ENCODE measurements at places on chromosomes 7 and 10.
A peak's percentile ranks its signal among the peaks of the same experiment; 100 is the strongest.

DNA sequence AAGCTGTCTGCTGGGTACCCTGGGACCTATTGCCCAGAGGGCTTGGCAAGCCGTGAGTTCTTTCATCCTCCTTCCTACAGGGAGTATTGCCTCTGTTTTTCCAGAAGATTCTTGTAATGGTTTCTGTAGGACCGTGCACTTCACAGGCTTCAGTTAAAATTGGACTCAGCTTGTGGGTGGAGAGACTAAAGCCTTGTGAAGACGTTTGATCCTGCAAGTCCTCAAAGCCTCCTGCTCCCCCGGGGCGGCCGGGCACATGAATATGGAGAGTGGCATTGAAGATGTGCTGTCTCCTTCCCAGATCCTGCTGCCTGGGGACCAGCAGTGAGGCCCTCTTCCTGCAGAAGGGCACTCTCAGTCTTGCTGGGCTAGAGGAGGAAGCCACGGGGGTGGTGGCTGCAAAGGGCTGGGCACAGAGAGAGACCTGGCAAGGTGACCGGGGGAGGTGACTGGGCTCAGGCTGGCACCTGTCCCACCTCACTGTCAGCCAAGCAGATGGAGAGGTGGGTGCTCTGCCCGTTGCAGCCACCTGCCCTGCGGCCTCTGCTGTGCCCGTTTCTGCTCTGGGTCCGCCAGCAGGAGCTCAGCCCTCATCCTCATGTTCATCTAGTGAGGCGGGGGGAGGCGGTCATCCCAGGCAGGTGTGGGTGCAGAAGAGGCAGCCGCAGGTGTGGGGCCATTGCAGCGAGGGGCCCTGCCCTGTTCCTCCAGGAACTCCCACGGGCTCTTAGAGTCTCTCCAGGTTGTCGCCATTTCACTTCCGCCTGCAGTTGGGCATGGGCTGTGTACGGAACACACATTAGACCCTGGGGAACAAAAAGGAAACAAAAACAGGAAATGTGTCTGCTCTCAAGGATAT, 55.7 kb downstream of the TMEM209 start:
- DNase-seq = no peak

DNA sequence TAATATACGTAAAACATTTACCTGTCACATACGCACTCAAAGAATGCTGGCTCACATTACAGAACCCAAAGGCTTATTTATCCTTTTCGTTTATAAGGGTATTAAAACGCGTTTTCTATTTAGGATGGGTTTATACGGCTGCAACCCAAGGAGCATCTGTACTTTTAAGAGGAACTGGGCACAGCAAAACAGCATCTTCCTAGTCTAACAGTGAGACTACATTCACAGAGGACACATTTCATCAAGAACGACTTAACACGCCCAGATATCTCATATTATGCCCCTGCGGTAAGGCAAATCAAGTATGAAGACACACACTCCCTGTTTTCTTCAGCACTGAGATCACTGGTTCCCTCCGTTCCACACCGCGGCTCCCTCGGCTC, 533 bp upstream of the DMTF1 start:
- DNase-seq = no peak

DNA sequence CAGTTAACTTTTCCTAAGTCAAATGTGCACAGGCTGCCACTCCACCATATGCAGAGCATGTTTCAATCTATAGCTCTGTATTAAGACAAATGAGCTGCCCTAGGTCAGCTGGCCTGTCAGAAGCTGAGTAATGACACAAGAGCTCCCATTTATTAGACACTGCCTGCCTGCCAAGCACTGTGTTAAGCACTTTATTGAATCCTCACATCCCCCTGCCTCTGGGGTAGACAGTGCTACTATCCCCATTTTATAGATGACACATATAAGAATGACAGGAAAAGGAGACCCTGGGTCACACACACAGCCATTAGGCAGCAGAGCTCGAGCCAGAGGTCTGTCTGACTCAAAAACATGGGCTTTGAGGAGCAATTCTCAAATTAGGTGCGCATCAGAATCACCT, 179.8 kb upstream of the PDE1C start:
- peak; percentile 97 for DNase-seq

DNA sequence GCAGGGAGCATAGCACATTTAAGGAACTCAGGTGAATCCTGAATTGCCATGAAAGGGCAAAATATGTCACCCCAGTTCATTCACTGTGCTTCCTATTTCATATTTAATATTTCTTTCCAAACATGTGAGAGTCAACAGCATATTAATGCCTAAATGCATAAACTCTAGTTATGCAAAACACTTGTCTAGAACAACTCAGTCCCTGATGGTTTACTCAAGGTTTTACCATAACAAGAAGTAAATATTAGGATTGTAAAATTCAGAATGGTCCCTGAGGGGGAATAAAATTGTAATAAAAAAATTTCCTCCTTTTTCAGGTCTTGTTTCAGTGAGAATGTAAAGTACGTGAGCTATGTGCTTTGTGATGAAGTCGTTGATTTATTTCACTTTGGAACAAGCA, 51.7 kb upstream of the SEPHS1 start:
- no peak for DNase-seq

DNA sequence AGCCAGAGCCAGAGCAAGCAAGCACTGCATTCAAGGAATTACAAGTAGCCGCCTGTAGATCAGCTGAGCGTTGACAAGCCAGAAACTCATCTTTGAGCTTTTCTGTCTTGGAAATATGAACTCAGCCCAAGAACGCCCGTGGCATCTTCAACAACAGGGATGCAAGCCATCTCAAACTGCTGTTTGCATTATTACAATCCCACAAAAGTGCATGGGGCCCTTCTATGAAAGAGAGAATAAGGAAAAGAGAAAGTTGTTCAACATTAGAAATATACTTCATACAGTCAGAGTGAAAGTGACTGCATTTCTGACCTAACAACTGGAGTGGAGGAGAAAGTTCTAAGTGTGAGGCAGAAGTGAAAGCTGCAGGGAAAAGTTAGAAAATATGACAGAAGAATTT, 6.5 kb downstream of the SGCE start:
- no peak for DNase-seq

GRCh38 chr7:92967238-92967637, 130.9 kb upstream of the CDK6 start:
- no peak for DNase-seq

- DNase-seq = no peak
Observed at GRCh38 chr10:14131261-14131960, 199.3 kb downstream of the FRMD4A start.

DNA sequence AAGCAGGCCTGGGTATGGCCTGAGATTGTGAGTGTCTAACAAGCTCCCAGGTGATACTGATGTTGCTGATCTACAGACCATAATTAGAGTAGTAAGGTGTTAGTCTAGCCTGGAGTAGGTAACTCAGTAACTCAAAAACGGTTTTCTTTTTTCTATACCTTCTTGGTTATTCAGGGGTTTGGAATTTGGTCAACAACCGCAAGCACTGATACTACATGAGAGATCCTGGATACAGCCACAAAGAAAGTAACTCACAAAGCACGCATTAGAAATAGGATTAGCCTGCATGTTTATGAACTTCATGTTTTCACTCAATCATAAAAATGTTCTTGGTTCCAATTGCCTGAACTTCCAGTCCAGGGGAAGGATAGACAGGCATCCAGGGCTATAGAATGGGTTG, 803.5 kb downstream of the MAGI2 start:
- no peak for DNase-seq

- no peak for DNase-seq
Observed at GRCh38 chr7:124930655-124931597, 1.3 kb upstream of the POT1 start.

- DNase-seq = peak; percentile 59
Observed at GRCh38 chr7:155057076-155057475, 13.0 kb upstream of the HTR5A start.

- DNase-seq = no peak
Observed at GRCh38 chr10:19500959-19501358, 315.3 kb upstream of the PLXDC2 start.

GRCh38 chr7:24573554-24574338, 494 bp downstream of the PALS2 start:
- peak; percentile 74 for DNase-seq

GRCh38 chr7:7681191-7681935, 37.0 kb downstream of the RPA3 start:
- DNase-seq = peak; percentile 87

DNA sequence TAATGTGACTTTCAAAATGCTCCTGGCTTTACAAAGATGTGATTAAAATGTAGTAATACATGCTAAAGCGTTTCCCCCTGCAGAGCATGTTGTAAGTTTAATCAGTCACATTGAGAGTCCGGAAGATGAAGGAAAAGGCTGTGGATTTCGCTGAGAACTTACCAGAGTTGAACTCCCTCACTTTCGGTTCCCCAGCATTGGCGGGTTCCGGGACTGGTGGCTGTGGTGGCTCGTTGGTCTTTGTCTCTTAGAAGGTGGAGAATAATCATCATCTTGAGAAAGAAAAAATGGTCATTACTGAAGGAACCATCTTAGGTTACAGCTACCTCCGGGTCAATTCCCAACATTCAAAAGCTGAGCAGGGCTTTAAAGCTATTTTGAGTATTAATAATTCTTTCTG, 9.6 kb upstream of the NUPR2 start:
- DNase-seq = no peak

DNA sequence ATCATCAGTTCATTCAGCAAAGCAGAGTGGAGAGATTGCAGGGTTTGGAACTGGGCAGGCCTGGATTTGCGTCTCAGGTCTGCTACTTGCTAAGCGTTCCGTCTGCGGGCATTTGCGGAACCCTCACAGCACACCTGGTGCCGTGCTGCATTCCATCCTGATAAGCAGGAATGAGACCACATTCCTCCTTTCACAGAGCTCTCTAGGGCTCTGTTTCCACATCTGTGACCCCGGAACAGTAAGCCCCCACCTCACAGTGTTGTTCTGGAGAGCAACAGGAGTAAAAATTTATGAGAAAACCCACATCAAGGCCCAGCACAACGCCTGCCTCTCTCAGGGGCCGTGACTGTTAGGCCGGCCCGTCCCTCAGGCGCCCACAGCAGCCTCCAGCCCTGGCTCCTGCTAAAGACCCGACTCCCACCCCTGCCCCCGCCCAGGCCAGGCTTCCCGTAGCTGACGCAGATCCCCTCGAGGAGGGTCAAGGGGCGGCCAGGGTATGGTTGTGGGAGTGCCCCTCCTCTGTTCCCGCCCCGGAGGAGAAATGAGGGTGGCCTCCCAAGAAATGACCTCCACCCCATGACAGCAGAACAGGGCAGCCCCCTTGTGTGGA, 128.9 kb downstream of the RGS10 start:
- no peak for DNase-seq

DNA sequence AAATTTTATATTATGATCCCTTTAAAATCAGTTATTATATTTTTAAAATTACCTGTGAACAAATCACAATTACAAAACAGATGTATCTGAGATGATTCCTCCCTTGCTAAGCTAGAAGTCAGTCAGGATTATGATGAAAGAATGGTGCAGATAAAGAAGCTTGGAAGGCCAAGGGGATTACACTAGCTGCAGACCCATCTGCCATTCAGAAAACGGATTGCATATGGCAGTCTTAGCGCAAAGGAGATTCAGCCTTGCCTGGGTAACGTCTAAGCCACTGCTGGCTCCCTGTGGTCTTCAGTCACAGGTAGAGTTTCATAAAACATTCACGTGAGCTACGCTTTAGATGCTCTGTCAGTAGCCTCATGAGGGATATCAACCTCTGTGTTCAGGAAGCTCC, 222.2 kb downstream of the POU6F2 start:
- DNase-seq = peak; percentile 96

All from NCI-H82 (cell line).